ENCODE measurements at places on chromosomes 16 and 17.

- no peak for DNase-seq
These were observed 1.0 kb downstream of the ZNRF1 start for GRCh38 chr16:74999609-75000480.

- peak; percentile 50 for DNase-seq
These were observed 1.4 kb upstream of the SPHK1 start for GRCh38 chr17:76382803-76383545.

DNA sequence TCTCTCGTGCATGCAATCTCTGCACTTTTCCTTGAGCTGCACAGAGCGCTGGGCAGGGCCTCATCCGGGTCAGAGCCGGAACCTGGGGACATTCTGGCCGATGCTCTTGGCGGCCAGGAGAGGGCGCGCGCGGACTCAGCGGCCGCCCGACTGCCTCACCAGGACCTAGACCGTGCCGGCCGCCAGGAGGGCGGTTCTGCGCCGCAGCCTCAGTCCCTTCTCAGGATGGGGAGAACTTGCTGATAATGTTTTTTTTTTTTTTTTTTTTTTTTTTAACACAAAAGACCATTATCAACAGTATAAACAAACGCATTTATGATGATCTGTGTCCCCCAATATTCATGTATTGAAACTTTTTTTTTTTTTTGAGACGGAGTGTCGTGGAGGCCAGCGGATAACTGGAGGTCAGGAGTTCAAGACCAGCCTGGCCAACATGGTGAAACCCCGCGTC is 8.1 kb upstream of the FLYWCH2 start:
- DNase-seq, result peak; percentile 84

DNA sequence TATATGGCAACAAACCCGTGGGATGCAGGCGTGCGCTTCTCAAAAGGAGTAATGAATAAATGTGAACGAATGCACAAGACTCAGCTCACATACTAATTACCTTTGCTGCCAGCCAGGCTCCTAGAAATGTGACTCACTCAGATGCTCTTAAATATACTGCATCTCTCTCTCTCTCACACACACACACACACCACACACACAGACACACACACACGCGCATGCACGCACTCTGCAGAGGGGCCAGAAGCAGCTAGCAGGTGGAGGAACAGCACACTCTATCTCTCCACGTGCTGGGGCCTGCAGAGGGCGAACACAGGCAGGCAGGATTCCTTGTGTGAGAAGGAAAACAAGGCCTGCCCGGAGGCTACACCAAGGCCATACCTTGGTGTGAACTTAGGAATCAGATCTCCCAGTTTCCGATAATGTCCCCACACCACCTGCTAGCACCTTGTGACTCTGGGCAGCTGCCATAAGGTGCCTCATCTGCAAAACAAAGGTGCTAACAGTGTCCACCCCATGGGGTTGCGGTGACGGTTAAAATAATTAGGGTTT is 5.3 kb downstream of the GPRC5B start:
- no peak for DNase-seq

DNA sequence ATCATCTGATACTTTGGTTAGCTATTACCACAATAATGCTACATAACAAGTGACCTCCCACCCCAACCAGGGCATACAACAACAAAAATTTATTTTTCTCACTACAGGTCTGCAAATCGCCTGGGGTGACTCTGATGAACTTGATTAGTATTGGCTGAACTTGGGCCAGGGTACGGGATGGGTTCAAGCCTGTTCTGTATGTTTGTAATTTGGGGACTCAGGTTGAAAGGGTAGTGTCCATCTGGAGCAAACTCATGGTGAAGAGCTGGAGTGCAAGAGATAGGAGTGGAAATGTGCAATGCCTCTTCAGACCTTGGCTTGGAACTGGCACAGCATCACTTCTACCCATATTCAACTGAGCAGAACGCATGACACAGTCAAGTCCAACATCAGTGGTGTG is 16.3 kb upstream of the NKD1 start:
- no peak for DNase-seq

GRCh38 chr17:72806011-72806410 is 286.5 kb downstream of the SLC39A11 start:
- no peak for DNase-seq

DNA sequence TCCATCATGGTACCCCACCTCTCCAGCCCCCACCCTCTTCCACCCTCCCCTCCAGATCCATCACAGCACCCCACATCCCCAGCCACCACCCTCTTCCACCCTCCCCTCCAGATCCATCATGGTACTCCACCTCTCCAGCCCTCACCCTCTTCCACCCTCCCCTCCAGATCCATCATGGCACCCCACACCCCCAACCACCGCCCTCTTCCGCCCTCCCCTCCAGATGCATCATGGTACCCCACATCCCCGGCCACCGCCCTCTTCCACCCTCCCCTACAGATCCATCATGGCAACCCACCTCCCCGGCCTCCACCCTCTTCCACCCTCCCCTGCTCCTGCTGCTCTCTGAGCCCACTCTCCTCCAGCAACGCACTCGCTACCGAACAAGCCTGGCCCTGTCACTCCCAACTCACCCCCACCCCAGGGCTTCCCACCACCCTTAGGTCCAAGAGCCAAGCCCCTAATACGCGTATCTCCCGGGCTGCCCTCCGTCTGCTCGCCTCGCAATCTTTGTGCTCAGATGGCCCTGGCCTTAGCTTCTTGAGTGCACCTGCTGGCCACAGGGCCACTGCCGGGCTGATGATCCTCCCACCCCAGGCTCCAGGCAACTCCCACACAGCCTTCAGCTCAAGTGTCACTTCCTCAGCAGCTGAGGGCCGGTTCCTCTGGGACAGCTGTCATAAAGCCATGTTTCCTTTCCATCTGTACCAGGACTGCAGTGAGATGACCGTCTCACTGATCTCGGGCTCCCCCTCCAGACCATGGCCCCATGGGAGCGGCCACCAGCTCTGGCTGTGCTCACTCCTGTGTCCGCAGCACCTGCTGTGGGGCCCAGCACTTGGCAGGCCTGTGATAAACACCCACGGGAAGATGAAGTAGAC is 25.5 kb downstream of the KDM8 start:
- peak; percentile 68 for DNase-seq

DNA sequence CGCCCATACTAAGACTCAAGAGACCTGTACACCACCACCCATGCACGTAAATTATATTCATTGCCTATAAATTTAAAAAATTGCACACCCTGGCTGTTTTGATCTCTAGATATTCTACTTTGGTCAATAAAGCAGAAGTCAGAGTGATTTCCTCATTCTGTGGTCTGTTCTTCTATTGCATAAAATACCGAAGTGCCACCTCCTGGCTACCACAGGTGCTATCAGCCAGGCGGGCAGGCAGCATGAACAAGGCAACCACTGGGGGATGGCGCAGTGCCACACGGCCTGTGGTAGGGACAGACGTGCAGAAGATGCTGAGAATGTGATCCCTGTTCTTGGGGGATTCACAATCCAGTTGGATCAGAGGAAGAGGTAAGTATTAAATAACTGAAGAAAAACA is 122.3 kb downstream of the CDK5R1 start:
- DNase-seq, result peak; percentile 42

DNA sequence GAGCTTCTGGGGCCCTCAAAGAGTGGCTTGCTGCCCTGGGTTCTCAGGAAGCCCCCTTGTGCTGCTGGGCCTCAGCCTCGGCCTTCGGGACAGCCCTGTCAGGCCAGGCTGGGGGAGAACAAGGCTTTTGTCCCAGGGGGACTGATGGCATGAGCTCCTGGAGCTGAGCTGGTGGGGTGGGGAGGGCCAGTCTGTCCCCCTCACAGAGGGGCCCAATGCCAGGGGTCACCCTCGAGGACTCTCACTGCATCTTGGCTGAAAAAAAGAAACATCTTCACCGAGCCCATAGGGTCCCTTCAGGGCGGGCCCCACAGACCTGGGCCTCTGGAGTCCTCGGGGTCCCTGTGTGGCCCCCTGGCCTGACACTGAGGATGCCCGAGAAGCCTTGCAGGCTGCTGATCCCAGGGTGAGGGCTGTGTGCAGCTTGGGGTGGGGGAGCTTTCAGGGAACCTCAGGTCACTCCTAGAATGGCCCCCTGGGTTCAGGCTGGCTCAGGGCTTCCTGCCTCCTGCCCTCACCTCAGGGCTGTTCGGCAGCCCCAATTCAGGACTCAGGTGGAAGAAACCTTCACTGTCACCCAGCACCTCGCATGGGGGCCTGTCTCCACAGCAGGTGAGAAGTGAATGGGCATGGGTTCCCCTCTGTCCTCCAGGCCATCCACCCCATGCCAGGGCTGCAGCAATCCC is 90.5 kb downstream of the TNFRSF13B start:
- no peak for DNase-seq

GRCh38 chr17:34859652-34860051 is 101.6 kb downstream of the CCT6B start:
- DNase-seq, result no peak

DNA sequence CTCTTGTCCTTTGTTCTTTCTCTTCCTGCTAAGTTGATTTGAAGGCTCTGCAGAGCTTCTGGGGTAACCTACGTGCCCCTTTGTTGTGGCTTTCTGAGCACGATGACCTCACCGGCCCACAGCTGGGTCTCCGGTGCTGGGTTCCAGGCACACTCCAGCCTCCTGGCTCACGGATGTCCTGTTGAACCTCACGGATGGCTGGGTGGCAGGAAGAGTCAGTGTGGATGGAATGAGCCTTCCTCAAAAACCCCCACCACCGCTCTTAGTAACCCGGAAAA is 116.0 kb downstream of the SOCS1 start:
- DNase-seq, result no peak

- no peak for DNase-seq
These were observed 4.5 kb downstream of the RIPOR1 start for GRCh38 chr16:67533024-67533560.

- peak; percentile 57 for DNase-seq
These were observed 17.2 kb downstream of the UBE2Z start for GRCh38 chr17:48925251-48925990.

Measured in inflammatory macrophage (primary cell).